ENCODE measurements at places on chromosomes 5 and 9.

GRCh38 chr5:151592855-151593408, 1.8 kb upstream of the FAT2 start:
- no peak for DNase-seq

- no peak for DNase-seq
Observed at GRCh38 chr5:5629607-5629978, 207.1 kb downstream of the ICE1 start.

- DNase-seq: no peak
Observed at GRCh38 chr9:110334183-110334582, 3.5 kb downstream of the TXNDC8 start.

GRCh38 chr9:2299843-2300205, 284.7 kb downstream of the SMARCA2 start:
- DNase-seq: no peak

DNA sequence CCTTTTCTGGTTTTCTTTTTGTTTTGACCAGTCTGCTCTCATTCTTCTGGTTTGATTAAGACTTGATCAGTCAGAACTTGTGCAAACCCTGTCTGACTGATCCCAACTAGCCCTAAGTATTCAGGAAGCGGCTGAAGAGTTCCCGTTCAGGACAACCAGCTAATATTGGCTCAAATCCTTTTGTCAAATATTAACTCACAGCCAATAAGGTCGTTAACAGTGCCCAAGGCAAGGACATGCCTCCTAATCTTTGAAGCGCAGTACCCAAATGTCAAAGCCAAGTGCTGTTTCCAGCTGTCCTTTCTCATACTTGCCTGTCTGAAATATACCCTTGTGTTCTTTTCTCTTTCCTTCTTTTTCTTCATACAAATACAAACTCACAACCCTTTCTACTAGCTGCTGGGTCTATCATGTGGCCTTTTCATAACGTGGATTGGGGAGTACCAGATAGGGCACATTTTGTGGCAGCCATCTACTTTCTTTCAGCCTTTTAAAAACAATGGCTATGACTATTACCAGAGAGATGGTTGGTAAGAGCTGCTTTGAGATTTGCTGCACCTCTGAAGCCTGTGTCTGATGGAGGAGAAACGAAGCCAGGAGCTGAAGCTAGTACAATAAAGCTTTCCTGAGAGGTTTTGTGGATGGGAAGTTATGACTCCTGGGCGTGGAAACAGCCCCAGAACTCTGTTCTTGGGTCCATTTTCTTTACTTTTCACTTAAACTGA, 266.4 kb upstream of the ZNF608 start:
- DNase-seq: no peak

DNA sequence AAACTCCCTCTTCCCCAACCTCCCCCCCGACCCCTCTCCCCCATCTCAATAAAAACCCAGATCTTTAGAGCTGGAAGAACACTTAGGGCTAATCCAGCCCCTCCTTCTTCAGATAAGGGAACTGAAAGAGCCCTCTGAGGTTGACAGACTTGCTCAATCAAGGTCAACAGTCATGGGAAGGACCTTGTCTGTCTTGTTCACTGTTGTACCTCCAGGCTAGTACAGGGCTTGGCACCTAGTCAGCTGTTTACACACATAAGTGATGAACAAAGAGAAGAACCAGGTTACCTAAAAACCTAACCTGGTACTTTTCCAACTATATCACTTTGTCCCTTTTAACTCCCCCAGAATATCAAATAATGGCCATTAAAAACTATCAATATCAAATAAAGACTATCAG, 2.4 kb downstream of the TTC39B start:
- no peak for DNase-seq

GRCh38 chr5:89606939-89607534, 724.1 kb upstream of the MEF2C start:
- no peak for DNase-seq

DNA sequence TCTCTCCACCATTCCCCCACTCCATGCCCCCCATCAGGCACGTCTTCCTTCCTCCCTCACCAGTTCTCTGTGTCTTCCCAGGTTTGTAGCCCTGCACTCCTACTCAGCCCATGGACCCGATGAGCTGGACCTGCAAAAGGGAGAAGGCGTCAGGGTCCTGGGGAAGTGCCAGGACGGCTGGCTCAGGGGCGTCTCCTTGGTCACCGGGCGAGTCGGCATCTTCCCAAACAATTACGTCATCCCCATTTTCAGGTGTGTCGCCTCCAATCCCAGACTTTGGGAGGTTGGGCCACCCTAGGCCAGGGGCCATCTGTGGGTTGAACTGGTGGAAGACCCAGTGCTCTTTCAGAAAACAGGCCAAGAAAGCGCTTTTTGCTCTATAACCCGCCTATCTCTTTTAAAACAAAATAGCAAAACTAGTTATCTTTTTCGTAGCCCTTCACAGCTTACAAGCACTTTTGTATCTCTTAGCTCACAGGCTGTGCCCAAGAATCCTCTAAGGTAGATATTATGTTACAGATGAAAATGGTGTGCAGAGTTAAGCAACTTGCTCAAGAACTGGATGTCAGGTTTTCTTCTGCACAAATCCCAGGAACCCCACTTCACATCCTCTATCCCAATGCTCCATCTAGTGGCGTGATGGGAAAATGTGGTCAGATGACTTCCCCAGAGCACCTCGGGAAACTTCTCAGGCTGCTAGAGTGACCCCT, 56.2 kb downstream of the PLAC8L1 start:
- no peak for DNase-seq

Data from T-helper 2 cell (primary cell).